ENCODE measurements at places on chromosomes 1 and 21.
A peak's percentile ranks its signal among the peaks of the same experiment; 100 is the strongest.

DNA sequence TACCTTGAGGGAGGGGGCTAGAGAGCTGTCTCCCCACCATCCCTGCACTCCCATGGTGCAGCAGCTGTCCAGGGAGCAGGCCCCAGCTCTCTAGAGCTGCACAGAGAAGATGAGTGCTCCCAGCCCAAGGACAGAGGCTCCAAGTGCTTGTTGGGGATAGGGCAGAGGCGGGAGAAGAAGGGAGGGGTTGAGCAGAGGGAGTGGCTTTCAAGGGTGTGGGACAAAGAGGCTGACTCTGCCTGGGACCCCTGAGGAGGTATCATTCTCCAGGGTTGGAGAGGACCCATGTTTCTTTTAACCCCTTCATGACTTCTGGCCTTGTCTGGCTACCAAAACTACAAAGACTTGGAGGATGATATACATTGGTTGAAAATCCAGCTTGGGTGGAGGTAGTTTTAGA is 14.6 kb downstream of the FOXD2 start:
- no peak for DNase-seq

- no peak for DNase-seq
Observed at GRCh38 chr1:3405491-3405890, 49.0 kb upstream of the ARHGEF16 start.

DNA sequence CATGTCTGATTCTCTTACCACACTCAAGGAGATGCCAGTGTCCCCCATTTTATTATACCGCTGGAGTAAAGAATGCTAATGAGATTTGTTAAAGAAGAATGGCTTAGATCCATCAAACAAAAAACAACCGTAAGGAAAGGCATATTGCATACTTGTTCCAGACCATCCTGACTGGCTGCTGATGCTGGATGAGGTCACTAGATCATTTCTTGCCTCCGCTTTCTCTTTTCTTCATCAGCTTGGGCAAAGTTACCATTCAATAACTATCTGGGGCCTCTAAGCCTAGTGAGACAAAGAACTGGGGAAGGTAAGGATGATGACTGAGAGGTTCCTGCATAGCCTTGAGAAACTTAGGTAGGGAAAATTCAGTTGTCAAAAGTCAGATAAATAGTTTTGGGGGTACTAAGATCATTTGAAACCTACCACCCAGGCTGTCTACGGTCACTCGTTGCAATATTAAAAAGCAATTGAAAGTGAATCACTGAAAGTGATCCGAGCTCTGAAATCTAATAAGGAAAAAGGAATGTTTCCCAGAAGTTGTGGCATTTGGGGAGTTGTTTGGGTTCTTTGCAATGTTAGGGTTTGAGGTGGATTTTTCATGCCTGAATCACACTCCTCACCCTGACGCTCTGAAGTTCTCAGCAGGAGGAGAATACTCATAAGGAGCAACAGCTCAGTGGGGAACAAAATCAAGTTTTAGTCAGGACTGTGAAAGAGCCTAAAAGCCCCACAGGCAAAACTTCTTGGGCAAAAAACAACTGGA is 176.8 kb downstream of the HHIPL2 start:
- no peak for DNase-seq

DNA sequence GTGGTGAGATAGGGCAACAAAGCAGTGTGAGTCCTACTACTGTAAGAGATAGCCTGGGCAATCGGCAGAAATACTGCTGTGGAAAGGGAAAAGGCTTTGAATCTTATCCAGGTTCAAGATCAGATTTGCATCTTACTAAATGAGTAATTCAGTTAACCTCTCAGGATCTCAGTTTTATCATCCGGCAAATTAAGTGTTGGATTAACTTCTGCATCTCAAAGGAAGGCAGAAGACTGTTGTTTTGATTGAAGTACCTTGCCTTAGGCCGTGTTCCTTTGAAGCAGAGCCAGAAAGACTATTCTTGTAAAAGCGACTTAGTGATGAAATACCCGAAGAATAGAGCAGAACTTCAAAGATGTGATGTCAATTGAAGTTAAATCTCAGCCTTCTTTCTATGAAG is 612.9 kb upstream of the USP24 start:
- DNase-seq: peak; percentile 5

DNA sequence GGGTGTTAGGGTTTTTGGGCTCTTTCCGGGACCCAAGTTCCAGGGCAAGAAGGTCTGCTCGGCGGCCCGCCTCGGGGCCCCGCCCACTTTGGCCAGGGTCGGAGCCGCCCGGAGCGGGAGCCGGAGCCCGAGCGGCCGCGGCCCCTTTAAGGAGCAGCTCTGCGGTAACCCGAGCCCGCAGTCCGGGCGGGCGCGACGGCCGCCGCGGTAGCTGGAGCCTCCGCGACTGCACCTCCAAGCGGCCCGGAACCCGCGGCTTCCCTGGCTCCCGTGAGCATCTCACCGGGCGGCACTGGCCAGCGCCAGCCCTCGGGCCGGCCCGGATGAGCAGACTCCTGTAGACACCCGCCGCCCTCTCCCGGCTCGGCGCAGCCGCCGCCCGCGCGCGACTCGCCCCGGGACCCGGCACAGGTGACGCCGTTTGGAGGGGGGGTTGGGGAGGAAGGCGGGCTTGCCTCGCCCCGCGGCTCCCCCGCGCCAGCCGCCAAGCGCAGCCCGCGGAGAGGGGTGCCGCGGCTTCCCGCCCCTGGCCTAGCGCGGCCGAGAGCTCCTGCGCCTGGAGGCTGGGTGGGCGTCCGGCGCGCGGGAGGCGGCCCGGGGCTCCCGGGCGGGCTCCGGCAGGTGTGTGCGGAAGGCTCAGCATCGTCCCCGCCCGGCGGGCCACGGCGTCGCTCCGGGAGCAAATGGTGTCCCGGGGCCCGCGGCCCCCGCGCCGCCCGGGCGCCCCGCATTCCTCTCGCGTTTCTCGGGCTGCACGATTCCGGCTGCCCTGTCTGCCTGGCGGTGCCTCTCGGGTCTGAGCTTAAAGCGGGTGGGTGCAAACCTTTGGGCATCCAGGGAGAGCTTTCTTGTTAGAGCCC is at the start of gene TLCD4:
TLCD4 (plus strand) TSS at position 149 of the 860 bp plus-strand sequence. CDS start 26,547 bp downstream, outside the sequence.
- DNase-seq: peak; percentile 72

- peak; percentile 7 for DNase-seq
Observed at GRCh38 chr1:86648255-86648654, 56.1 kb upstream of the SH3GLB1 start.

DNA sequence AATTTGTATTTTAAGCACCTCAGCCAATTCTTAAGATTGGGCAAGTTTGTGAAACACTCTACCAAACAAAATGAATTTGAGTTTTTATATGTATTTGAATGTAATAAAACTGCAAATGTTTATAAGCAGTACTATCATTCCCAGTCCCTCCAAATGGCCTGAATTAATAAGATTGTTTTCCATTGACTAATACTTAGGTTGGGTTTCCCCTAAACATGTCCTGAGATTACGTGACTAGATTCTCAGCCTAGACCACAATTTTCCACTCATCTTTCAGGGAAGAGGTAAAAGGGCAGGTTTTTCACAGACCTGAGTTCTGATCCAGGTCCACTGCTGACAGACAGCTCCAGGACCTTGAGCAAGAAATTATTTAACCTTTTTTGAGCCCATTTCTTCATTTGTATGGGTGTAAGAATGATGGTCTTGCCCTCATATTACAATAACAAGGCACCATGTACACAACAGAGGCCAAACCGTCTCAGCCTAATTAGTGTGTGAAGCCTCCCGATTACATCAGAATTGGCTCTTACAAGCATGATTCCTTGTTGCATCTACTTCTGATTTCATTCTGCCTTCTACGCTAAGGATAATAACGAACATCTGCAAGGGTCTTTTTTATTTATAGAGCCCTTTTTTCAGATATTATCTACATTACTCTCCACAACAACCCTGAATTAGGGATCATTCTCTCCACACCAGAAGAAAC is 51.2 kb downstream of the BEND5 start:
- DNase-seq: no peak

DNA sequence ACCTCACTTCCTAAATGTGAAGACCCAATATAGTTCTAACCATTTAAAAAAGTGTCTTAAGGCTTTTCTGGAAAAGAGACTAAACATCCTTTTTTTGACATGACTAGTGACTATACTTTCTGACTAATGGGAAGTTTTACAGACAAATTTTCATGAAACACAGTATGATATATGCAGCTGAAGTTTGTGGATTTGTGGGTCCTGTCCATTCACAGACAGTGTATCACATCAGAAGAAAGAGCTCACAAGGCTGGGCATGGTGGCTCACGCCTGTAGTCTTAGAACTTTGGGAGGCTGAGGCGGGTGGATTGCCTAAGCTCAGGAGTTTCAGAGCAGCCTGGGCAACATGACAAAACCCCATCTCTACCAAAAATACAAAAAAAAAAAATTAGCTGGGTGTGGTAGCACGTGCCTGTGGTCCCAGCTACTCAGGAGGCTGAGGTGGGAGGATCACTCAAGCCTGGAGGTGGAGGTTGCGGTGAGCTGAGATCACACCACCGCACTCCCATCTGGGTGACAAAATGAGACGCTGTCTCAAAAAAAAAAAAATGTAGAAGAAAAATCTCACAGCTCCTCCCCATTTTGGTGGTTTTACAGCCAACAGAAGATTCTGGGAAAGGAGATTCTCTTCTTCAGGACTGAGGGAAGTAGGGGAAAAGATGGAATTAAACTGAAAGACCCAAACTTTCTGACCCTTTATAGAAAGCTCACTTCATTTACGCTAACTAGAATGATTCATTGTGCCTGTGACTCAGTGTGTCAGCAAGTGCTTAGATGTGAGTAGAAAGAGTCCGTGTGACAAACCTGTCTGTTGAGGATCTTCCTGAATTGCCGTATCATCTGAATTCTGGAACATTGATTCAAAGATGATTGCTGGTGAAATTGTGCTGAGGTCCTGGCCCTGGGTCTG is 15.2 kb upstream of the YRDC start:
- DNase-seq: no peak

DNA sequence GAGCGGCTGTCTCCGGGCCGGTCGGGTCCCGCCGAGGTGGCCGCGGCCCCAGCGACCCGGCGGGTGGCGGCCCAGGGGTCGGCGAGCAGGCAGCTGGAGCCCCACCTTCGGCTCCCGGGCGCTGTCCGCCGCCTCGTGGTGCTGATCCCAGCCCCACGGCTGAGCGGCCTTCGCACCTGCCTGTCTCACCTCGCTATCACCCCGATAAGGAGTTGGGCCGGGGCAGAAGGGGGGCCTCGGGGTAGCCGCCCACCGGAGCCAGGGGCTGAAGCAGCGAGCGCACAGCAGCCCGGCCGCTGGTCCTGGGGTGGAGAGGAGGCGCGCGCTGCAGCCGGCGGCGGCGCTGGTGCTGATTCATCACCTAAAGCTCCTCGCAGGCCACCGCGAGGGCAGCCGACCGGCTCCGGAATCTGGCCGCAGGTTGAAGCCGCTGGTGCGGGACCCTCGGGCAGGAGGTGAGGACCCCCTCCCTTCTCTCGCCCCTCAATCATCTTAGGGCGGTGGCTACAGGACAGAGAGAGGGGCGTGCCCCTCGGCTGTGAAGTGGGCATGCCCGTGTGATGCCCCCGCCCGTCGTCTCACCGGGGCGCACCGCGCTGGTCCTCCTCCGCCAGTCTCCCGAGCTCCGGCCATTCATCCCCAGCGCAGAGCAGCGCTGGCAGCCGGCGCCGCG is 575 bp downstream of the TRIM67 start:
- DNase-seq: peak; percentile 16

- DNase-seq: no peak
Observed at GRCh38 chr1:96723377-96723776, 1.8 kb downstream of the PTBP2 start.

DNA sequence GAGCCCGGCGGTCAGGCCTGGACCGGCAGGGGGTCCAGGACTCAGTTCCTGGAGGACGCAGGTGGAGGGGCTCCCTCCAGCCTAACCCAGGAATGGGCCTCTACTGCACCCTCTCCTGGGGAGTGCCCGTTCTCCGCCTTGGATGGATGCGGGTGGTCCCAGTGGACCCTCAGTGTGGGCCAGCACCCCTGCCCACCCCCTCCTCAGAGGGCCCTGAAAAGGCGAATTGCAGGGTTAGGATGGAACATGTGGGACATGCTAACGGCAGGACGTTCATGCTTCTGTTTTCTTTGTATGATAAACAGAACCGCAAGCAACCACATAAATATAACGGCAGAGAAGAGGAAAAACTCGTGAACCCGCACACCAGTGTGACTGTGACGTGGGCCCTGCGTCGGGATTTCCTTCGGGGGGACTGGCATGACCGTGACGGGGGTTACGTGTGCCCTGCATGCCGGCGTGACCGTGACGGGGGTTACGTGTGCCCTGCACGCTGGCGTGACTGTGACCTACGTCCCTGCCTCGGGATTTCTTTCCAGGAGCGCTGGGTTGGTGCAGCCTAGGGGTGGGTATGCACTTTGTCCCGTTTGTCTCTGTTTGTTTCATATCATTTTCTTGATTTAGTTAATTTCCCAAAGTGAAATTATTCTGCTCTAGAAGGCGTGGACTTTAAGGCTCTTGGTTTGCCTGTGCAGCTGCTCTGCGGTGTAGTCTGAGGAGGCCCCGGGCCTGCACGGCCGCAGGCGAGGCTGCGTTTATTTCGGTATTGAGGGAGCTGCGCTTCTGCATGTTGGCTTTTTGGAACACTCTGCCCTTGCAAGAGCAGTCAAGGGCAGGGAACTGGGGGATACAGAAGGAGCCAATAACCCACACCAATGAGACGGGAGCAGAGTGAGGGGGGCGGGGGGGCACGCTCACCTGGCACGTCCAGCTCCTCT is 3.1 kb downstream of the FTCD start:
- no peak for DNase-seq

DNA sequence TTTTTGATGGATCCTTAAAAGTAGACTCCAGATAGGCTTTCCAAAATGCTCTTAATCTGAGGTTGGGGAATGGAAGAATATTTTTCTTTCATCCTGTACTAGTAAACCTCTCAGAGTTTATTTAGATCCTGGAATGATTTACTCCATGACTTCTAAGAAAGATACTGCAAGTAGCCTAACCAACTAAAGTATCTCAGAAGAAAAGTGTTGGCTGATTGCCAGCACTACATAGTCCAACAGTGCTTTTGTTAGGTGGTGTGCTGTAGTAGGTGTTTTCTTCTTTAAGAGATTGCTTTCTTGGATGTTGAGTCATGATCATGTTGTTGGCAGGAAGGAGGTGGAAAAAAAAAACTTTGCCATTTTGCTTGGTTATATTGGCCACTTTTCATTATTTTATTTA is 119.8 kb downstream of the OSBPL9 start:
- DNase-seq: peak; percentile 71

DNA sequence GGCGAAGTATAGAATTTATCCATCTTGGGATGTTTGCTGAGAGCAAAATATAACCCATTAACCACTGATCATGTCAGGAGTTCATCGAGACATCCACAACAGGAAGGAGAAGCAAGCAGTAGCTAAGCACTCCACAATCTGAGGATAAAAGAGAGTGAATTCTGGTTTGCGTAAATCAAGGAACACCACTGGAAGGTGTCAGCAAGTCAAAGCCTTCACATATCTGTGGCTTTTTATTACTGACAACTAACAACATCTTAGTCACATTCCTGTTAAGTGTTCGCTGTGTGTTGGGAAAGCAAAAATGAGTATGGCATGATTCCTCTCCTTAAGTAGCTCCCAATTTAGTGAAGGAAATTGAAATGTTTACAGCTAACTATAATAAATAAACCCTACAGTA is 44.5 kb upstream of the DARS2 start:
- DNase-seq: no peak

- no peak for DNase-seq
Observed at GRCh38 chr1:39331647-39332046, 127.2 kb downstream of the MACF1 start.
